Naive thymus-derived CD8-positive, alpha-beta T cell (primary cell): ENCODE measurements at places on chromosomes 2 and 18.

GRCh38 chr18:78719821-78720220 is 259.8 kb upstream of the SALL3 start:
- no peak for DNase-seq

GRCh38 chr2:113894156-113894743 is 4.4 kb downstream of the ACTR3 start:
- DNase-seq: no peak

- no peak for DNase-seq
These were observed 11.1 kb downstream of the ONECUT2 start for GRCh38 chr18:57446322-57446721.

- DNase-seq: peak; percentile 69
These were observed at the start of gene CHN1 for GRCh38 chr2:175004980-175005732. Gene CHN1, minus strand, starts transcription at chr2:175005381. Its CDS starts 469 bp downstream, at chr2:175004912.

GRCh38 chr2:231545105-231545902 is 15.1 kb upstream of the NMUR1 start:
- DNase-seq: no peak

DNA sequence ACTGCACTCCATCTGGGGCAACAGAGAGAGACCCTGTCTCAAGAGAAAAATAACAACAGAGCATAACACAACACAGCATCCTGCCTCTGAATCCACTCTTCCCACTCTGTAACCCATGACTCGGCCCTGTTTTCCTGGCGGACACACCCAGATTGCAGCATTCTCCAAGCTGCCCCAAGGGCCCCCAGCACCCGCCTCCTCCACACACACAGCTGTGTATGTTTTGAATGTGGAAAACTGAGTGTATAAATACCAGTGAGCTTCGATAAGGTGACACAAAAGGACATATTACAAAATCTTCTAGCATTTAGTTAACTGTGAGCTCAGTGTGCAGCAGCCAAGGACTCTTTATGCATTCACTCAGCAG is 13.0 kb downstream of the IMPA2 start:
- DNase-seq: no peak

DNA sequence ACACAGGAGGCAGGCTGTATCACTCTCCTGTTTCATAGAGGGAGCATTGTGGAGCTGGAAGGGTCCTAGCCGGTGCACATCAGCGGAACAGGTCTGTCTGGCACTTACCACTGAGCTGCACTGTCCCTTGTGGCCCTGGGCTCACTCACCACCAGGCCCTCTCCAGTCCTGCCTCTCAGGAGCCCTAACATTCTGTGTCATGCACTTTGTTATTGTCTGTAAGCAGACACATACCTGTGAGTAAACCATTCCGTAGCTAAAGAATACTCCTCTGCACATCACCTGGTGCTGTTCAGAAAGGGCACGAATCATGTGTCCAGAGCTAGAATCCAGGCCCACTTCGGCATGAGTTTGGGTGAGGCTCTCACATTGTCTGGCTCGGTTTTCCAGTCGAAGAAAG is 93.6 kb downstream of the CRIM1 start:
- no peak for DNase-seq

DNA sequence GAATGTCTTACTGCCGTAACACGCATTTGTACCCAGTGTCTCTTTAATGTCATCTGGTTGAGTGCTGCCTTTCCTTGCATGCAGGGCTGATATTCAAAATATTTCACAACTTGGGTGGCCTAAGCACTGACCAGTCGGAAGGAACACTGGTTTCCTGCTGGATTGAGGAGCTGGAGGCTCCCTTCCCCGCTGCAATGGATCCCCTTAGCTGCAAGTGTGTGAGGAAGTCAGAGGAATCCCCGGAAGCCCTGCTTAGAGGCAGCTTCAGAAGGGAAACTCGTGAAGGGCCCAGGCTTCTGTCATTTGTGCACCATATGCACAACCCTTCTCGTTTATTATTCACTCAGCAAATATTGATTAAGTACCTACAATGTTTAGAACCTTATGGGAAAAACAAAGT is 33.2 kb upstream of the SP3 start:
- no peak for DNase-seq

- DNase-seq: no peak
These were observed 106.3 kb downstream of the FTCDNL1 start for GRCh38 chr2:199744724-199745123.

GRCh38 chr2:62811086-62811485 is 105.6 kb downstream of the EHBP1 start:
- no peak for DNase-seq

DNA sequence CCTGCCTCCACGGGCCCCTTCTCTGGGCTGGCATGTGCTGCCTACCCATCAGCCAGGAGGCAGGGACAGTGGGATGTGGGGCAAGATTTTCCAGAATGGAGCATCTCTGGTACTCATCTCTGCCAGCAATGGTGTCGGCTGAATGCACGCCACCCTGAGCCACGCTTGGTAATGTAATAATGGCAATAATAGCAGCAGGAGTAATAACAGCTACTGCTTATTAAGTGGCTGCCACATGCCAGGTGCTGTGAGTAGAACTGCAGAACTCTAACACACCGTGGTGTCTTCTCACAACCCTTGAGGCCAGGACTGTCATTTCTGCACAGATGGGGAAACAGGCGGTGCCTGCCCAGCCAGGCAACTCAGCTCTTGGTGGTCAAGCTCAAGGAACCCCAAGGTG is 113.6 kb downstream of the CELF4 start:
- no peak for DNase-seq

- DNase-seq: no peak
These were observed 227.7 kb downstream of the RPIA start for GRCh38 chr2:88919087-88919738.

DNA sequence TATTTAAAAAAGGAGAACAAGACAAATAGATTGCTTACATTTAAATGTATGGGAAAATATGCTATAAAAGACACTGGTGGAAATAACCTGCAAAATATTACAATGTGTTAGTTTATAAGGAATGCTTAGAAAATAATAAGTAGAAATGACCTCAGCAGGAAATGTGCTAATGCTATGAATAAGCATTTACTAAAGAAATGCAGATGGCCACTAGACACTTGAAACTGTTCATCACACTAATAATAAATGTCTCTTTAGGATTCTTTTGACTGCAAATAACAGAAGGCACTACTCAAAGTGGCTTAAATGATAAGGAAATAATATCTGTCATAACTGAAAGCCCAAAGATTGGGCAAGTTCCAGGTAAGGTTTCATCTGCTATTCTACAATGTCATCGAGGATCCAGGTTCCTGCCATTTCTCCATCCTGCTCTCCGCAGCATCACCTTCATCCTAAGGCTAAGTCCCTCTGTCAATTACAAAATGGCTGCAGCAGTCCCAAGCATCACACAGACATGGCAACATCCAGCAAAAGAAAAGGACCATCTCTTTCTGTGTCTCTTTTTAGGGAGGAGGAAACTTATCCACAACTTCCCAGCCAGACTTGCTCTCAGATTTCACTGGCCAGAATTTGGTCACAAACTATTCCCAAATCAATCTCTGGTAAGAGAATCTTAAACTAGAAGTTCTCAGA is 21.9 kb downstream of the METTL8 start:
- DNase-seq: no peak

- no peak for DNase-seq
These were observed 58.4 kb downstream of the TXNL1 start for GRCh38 chr18:56580026-56580425.

GRCh38 chr2:112688086-112688880 is 32.5 kb upstream of the NT5DC4 start:
- DNase-seq: no peak

GRCh38 chr2:240569523-240569997 is 1.3 kb downstream of the RNPEPL1 start:
- DNase-seq: no peak

DNA sequence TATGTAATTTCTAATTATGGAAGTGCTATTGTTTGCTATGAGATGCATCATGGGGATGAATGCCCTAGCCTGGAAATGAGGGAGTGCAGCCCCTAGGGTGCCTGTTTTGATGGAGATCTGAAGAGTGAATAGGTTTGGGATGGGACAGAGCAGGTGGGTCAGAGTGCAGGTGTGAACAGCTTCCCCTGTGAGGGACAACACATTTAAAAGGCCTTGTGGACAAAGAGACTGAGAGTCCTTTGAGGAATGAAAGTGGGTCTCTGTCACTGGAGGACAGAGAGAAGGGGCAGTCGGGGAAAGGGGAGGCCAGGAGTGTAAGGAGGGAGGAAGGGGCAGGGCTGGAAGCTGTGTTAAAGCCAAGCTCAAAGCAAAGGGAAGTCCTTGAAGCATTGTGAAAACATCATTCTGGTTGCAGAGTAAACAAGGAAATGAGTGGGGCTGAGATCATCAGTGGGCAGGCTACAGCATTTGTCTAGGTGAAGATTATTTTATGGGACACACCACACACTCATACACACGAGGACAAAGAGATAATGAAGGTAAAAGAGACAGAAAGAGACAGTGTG is 877.6 kb downstream of the SLC4A3 start:
- DNase-seq: no peak
